ENCODE measurements at places on chromosomes 7 and 10.

DNA sequence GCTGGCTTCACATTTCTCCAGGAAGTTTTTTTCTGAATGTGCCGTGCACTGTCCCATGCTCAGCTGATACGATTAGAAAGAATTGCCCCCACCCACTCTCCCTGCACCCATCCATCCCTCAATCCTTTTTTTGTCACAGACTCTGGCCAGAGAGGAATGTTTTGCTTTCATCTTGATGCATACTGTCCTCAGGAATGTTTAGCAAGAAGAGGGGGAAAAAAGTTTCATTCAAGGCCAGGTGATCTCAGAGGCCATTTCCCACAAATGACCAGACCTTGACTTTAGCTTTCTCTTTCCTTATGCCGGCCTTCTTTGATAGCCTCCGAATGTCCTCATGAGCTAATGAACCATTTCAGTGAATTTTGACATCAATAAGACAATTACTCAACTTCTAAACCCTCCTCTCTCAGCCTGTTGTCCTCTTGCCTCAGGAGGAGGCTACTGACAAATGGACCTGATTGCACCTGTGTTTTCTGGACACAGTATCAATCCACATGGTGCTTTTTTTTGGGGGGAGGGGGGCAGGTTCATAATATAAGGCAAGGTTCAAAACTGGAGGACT lies 105.0 kb upstream of the KLF6 start:
- ATAC-seq, result no peak

- ATAC-seq, result peak; percentile 27
Observed at GRCh38 chr7:119270045-119270464, 1002.9 kb upstream of the KCND2 start.

- peak; percentile 91 for ATAC-seq
Observed at GRCh38 chr7:105098863-105099515, 85.0 kb downstream of the KMT2E start.

DNA sequence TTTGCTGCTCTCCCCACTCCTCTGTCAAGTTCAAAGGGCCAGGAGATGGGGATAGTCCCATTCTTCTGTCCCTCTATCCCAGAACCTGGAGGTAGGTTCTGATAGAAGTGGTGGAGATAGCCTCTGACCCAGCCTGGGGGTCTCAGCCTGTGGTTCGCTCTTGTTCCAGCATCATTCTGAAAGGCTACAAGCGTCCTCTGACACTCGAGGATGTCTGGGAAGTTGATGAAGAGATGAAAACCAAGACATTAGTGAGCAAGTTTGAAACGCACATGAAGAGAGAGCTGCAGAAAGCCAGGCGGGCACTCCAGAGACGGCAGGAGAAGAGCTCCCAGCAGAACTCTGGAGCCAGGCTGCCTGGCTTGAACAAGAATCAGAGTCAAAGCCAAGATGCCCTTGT lies 14.5 kb downstream of the ABCC2 start:
- ATAC-seq, result no peak

DNA sequence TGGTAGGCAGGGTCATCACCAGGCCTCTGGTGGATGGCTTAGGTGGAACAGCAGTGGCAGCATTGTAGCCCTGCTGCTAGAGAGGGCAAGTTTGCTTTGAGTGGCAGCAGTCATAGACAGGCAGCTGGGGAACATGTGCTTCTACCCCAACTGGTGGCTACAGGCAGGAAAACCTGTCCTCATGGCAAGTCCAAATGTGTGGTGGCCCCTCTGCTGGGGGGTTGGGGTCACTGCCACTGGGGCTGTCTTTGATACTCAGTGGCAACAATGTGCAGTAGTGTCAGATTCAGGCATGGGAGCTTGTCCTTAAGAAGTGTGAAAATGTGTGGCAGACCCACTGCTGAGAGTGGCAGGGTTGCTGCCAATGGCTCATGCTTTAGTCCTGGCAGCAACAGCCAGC lies 186.2 kb upstream of the NPSR1 start:
- no peak for ATAC-seq

DNA sequence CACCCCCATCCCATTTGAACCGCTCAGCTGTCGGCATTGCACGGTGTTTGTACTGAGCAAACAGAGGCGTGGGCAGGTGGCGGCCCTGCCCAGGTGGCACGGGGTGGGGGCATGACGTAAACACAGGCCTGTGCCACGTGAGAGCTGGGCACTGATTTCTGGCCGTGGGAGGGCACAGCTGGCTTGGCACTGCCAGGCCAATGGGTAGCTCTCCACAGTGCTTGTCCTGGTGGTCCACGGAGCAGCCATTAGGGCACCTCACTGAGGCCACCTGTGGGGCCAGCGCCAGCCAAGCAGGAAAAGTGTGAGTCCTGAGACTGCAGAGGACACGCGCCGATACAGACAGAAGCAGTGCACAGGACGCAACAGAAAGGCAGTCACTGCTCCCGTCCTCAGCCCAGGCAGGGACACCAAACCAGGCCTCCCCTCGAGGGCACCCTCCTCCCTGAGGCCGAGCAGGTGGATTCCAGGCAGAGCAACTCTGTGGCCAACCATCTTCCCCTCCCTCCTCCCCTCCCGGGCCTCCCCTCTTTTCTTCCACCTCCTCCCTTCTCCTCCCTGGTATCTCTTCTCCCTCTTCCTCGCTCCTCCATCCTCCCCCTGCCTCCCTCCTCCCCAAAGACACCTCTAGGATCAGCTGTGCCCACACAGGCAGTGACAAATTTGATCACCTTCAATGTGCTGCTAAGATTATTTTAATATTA lies 258.7 kb downstream of the ELFN1 start:
- no peak for ATAC-seq

DNA sequence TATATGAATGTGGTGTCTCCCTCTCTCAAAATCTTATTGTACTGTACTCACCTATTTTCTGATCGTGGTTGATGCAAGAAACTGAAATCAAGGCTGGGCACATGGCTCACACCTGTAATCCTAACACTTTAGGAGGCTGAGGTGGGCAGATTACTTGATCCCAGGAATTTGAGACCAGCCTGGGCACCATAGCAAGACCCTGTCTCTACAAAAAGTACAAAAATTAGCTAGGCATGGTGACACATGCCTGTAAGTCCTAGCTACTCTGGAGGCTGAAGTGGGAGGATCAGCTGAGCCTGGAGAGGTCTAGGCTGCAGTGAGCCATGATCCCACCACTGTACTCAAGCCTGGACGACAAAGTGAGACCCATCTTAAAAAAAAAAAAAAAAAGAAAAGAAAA lies 16.0 kb downstream of the MMRN2 start:
- ATAC-seq, result no peak

DNA sequence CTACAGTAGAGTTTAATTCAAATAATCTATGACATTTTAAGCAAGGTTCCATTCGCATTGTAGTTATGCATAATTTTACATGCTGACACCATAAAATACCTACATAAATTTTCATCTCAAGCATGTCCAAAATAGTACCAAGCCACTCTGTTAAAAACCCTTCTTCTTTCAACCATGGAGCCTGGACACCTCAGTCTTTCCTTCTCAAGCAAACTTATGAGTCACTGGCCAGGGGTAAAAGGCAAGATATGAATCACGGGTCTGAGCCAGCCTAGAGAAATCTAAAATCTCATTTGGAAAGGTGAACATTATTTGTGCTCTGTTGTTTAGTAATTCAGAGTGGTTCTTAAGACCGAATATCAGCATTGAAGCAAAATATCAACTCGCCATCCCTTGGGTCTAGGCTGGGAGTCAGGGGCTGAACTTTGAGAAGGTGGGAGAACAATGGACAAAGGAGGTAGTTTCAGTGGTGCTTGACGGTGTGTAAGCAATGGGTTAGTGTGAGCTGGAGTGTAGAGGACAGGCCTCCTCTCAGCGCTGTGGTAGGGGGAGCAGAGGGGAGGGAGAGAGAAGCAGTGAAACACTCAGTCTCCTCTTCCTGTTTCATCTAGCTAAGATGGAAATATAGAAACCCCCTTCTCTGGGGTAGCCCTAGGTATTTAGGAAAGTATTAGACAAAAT lies 19.1 kb upstream of the GPAM start:
- peak; percentile 45 for ATAC-seq

GRCh38 chr7:22356701-22357310 lies at the start of gene RAPGEF5:
Gene RAPGEF5, minus strand, starts transcription at chr7:22357154. Its CDS starts 94 bp downstream, at chr7:22357060.
- ATAC-seq, result no peak

DNA sequence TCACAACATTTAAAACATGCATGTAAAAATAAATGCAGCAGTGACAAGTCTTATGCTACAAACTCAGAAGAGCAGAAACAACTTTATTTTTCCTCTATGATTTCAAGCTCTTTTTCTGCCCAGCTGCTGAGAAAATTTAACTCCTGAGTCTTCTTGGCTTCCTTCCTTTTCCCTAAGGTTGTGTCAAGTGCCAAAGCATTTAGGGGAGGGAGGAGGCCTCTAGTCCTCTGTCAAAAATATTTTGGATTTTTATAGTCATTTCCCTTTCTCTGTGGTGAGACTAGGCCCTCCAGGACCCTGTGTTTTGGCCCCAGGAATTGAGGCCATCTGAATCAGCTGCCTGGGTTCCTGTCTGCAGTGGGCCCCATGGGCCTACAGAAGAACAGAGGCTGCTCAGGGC lies 11.0 kb upstream of the PILRB start:
- no peak for ATAC-seq

- ATAC-seq, result peak; percentile 90
Observed at GRCh38 chr10:133318494-133319127, 9.9 kb downstream of the ZNF511 start.

DNA sequence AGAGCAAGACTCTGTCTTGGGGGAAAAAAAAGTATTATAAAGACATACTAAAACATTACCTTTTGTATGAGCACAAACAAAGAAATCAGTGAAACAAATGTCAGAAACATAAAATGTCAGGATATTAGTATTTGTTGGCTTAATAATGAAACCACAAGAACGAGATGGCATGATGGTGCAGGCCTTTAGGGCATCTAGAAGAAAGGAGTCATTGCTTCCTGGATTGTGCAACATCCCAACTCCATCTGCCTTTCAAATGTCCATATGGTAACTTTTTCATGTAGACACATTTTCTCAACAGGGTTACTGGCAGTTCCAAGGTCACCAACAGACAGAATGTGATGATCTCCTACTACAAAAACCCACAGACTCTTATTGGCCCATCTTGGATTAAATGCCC lies 96.6 kb downstream of the ZNF248 start:
- no peak for ATAC-seq

GRCh38 chr7:14351167-14351566 lies 361.7 kb upstream of the ETV1 start:
- no peak for ATAC-seq

DNA sequence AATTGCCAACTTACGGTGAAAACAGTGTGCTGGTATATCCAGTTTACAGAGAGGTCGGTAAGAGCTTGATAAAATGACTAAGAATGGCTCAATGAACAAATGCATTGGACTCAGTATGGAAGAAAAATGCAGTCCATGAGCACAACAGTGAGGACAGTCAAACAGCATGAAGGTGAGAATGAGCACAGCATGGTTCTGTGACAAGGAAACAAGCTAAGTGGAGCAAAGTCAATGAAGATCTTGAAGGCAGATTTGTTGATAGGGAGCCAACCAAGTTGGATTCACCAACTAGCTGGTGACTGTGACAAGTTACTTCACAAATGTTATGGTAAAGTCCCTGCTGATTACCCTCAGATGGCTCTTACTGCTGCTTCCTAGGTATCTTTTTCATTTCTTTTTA lies 75.9 kb downstream of the SHOC2 start:
- no peak for ATAC-seq

- ATAC-seq, result no peak
Observed at GRCh38 chr10:34523017-34523767, 291.9 kb downstream of the PARD3 start.

GRCh38 chr10:114987995-114988394 lies 50.0 kb downstream of the TRUB1 start:
- no peak for ATAC-seq

DNA sequence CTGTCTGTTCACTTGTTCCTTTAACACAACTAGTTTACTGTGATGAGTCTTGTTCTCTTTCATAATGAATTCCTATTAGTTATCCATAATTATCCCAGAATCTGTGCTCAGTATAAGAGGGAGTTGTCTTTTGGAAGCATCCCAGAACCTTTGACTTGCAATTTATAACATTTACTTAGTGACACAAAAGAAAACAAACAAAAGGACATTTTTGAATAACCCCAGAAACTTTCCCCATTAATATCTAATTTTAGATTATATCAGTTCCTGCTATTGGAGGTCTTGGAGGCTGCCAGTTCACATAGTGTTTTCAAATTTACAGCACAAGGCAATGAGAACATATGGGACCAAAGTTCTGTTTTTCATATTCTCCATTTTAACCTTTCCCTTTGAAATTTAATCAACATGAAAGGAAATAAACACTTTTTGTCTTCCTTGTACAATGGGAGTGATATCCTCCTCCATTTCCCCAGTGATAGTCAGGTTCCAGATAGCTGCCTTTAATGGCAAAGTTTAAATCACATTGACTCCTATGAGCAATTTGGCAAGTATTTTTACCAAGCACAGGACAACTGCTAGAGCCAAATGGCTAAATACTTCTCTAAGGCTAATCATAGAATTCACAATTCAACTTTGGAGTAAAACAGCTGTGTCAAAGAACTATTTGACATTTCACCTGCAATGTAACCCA lies 37.1 kb upstream of the GNAT3 start:
- no peak for ATAC-seq

DNA sequence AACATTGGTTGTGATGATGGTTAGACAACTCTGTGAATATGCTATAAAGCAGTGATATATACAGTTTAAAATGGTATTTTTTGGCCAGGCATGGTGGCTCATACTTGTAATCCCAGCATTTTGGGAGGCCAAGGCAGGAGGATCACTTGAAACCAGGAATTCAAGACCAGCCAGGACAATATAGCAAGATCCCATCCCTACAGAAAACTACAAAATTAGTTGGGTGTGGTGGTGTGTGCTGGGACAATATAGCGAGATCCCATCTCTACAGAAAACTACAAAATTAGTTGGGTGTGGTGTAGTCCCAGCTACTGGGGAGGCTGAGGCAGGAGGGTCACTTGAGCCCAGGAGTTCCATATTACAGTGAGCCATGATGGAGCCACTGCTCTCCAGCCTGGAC lies 27.5 kb upstream of the MSMB start:
- ATAC-seq, result no peak

DNA sequence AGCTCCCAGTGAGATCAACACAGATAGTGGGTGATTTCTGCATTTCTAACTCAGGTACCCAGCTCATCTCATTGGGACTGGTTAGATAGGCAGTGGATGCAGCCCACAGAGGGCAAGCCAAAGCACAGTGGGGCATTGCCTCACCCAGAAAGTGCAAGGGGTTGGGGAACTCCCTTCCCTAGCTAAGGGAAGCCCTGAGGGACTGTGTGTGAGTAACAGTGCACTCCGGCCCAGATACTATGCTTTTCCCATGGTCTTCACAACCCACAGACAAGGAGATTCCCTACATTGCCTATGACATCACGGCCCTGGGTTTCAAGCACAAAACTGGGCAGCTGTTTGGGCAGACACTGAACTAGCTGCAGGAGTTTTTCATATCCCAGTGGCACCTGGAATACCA lies 62.8 kb downstream of the PPP1R3A start:
- no peak for ATAC-seq
